ENCODE measurements at places on chromosomes 2 and 18.

GRCh38 chr2:158403237-158403636 is 53.3 kb downstream of the CCDC148 start:
- no peak for DNase-seq

DNA sequence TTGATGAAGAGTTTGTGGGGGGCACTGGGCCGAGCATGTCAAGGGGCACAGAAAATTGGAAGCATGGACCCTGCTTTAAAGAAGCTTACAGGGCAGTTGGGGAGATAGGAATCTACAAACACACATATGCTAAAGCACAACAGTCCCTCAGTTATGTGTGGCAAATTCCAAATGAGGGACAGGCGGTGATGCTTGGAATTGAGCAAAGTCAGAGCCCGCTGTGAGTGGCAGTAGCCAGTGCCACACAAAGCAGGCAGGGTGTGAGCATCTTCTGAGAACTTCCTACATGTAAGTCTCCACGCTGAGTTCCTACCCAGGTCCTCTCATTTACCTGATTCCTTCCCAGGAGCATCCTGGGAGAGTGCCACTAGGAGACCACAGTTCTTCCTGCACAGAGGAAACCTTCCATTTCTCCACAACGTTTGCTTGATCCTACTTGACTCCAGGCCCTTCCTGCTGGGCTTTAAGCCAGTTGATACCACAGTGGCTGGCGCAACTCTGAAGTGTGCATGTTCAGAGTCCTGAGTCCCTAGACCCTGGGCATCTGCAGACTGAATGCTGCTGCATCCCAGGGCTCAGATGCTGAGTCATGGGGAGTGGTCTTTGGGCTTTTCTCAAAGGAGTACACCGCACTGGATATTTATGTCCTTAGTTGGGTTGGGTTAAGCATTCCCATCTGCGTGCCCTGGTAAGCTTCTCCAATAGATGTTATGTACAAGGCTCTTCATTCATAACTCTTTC is 287.3 kb upstream of the REV1 start:
- DNase-seq, result no peak

GRCh38 chr2:229407170-229407569 is 136.1 kb upstream of the PID1 start:
- no peak for DNase-seq

GRCh38 chr2:232327105-232328031 is 51.2 kb upstream of the ALPP start:
- no peak for DNase-seq

- DNase-seq, result no peak
Observed at GRCh38 chr2:60505880-60506260, 47.6 kb downstream of the BCL11A start.

DNA sequence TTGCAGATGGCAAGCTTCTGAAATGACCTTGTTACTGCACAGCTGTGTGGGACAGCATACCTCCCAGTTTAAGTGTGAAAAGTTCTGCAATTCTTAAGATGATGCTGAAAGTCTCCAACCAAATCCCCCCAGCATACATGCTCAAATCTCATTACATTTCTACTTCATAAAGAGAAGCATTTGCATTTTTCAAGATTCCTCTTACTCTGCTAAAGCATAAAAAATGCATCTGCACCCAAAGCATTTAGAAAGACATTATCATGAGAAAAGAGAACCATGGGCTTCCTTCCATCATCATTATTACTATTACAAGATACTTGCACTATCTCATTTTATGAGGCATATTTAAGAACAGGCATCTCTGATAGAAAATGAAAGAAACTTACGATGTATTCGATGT is 236.9 kb upstream of the REV1 start:
- no peak for DNase-seq

GRCh38 chr2:178429336-178429735 is 21.6 kb downstream of the PRKRA start:
- no peak for DNase-seq

- no peak for DNase-seq
Observed at GRCh38 chr18:32908424-32908805, 135.6 kb upstream of the KLHL14 start.

- no peak for DNase-seq
Observed at GRCh38 chr2:146173934-146174333, 1654.0 kb upstream of the ZEB2 start.

GRCh38 chr2:232859385-232859916 is 10.6 kb upstream of the SNORC start:
- no peak for DNase-seq

GRCh38 chr2:25567406-25567805 is 106.0 kb downstream of the DTNB start:
- DNase-seq, result no peak

DNA sequence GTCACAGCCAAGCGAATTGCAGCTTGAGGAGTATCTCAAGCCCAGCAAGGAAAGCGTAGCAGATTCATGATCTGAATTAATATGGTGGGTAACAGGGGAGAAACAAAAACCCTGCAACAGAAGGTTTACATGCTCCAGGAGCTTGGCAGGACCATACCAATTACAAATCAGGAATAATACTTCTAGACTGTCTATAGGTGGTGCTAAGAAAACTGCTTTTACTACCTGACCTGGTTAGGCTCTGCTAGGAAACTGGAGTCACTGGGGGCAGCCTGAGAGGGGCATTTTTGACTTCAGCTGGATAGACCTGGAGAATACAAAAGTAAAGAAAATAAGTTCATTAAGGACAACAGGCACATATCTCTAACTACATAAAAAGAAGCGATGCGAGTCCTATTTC is 24.6 kb upstream of the SPOPL start:
- DNase-seq, result no peak

GRCh38 chr2:98669675-98670074 is 61.3 kb downstream of the MGAT4A start:
- DNase-seq, result no peak

GRCh38 chr2:64021578-64021977 is 2.4 kb upstream of the VPS54 start:
- no peak for DNase-seq

GRCh38 chr2:43225788-43226557 is 433 bp downstream of the ZFP36L2 start:
- no peak for DNase-seq

GRCh38 chr2:148978706-148979105 is 59.8 kb upstream of the LYPD6B start:
- DNase-seq, result no peak

DNA sequence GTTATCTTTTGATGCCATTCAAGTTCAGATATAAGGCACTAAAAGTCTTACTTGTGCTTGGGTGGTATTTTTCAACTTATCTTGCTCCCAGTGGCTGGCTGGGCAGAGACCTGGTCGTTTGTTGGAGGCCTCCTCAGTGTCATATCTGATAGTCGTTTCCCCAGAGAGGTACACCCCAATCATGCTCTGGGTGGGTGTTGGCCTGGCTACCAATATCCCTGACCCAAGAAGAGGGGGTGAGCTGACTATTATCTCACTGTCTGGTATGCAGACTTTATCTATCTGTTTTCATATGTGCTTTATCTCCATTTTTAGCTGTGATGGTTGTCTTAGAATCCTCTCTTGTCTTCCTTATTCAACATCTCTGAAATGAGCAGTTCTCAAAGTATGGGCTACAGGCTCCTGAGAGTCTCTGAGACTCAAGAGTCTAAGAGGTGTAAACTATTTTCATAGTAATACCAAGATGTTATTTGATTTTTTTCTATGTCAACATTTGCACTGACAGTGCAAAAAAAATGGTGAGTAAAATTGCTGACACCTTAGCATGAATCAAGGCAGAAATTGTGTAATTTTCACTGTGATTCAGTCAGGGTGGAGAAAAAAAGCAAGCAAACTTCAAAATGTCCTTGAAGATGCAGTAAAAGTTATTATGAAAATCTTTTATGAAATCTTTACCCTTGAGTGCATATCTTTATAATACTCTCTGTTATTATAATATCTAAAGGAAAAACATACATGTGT is 12.3 kb upstream of the PLEK start:
- DNase-seq, result no peak

DNA sequence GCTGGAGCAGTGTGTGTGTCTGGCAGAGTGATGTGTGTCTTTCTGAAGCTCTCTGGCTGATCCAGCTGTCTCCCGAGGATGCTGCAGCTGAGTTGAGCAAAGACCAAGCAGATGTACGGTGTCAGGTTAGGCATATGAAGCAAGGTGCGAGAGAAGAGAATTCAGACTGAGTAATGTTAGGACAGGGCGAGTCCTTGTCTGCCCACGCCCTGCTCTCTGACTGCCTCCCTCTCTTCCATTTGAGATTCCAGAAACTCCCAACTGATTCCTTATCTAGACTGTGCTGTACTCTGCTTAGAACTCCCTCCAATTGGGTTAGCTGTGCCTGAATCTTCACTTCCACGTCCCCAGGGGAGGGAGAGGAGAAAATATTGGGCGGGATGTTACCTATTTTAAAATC is 25.7 kb upstream of the LPIN1 start:
- DNase-seq, result no peak

DNA sequence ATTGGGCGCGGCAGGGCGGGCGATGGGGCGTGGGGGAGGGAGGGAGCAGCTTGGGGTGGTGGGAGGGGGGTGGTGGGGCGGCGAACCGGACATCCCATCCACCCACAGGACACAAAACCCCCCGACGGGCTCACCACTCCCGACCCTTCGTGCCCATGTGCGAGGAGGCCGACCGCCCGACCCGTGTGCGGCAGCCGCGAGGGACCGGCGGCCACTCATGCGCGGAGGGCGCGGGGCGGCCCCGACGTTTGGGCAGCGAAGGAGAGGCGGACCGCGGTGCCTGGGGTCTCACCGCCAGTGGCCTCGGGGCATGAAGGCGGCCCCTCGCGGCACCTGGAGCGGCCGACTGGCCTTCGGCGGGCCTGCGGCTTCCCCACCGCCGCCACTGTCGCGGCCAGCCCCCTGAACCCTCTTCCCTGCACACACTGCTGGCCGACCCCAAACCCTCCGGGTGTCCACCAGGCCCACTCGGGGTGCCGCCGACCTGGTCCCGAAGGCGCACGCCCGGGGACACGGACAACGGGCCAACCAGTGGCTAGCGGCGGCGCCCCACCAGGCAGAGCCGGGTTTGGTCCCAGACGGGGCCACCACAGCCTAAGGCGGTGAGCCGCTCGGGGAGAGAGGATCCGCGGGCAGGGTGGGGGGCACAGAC is 94.6 kb upstream of the ANKRD30BL start:
- DNase-seq, result no peak

GRCh38 chr2:67867735-67868134 is 195.1 kb downstream of the C1D start:
- no peak for DNase-seq

- no peak for DNase-seq
Observed at GRCh38 chr2:237877576-237878307, 18.3 kb downstream of the RAMP1 start.

DNA sequence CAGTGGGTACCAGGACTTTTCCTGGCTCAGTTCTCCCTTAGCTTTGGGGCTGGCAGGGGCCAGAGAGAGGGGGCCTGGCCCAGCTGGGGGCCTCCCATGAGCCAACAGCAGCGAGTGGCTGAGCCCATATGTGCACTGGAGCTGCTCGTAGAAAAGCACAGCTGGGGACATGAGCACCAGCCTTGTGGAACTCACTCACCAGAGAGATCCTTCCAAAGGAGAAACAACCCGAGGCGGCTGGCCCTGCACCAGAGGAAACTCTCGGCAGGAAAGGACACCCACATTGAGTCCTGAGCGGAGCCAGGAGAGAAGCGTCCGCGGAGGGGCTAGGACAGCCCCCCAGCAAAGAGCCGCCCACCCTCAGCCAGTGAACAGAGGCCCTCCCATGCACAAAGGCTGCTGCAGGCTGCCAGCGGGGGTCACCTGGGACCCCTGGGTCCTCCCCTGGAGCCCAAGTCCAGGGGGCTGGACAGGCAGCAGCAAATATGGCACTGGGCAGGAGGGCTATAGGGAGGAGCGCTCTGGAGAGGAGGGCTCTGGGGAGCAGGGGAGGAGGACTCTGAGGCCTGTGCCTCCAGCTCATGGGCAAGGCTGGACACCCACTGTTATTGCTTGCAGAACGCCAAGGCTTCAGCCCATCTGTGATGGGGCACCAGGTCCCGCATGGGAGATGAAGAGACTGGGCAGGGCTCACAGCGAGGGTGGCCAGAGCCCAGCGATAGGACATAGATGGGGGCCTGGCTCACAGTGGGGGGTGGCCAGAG is 42.1 kb upstream of the SNED1 start:
- no peak for DNase-seq

DNA sequence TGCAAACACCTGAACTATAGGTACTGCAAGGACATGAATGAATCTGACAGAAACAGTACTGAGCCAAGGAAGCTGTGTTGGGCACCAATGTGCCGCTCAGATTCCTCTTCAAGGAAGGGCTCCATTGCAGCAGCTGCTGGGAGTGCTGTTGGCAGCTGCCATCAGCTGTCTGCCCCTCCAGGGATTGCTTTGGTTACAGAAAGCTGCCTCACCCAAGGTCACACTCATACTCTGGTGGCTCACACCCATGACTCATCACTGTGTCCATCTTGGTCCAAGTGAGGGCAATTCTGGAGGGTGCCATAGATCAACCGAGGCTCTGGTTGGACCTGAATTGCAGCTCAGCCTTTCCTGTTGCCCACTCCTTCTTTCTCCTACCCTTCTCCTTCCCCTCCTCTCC is 24.4 kb upstream of the TRPM8 start:
- DNase-seq, result no peak

DNA sequence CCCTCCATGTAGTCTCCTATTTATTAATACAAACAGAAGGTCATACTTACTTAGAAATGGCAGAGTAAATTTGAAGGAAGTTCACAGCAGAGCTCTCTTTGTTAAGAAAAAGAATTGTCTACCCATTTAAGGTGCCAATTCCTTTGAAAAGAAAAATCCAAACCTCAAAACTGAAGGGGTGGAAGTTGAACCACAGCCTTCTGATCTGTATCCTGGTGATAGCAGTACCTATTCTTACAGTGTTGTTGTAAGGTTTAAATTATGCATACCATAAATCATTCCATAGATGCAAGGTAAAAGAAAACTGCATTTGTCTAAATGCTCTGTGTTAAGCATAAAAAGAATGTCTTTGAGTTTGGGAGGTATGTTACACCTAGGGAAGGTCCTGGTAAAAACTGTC is 47.6 kb downstream of the COBLL1 start:
- no peak for DNase-seq

- no peak for DNase-seq
Observed at GRCh38 chr18:79484661-79485621, 89.2 kb downstream of the NFATC1 start.

DNA sequence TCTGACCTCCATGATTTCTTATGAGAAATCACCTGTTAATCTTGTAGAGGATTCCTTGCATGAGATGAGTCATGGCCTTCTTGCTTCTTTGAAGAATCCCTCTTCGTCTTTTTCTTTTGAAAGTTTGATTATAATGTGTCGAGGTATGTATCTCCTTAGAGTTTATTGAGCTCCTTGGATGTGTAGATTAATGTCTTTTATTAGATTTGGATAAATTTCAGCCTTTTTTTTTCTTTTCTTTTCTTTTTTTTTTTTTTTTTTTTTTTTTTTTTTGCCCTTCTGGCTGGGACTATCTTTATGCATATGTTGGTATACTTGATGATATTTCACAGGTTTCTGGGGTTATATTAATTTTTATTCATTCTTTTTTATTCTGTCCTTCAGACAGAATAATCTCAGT is 72.3 kb upstream of the ITGA4 start:
- DNase-seq, result no peak

- no peak for DNase-seq
Observed at GRCh38 chr2:59968441-59968840, 585.0 kb downstream of the BCL11A start.

Measured in right renal cortex interstitium (tissue), 3 donors.